ENCODE measurements at places on chromosomes 4 and X.

DNA sequence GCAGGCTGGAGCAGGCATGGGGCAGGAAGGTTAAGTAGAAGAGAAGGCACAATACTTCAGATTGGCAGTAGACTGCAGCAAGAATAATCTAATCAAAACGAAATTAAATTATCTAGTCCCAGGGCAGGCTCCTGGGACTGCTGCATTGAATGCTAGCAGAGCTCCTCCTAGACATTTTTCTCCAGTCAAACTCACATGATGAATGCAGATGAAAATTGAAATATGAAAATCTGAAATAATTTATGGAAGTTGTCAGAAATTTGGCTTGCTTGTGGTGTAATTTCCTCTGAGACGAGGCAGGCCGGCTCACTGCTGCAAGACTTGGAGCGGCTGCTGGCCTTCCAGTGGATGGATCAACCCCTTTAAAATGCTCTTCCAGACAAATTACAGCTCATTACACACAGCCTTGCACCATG, 78.0 kb upstream of the TMEM33 start:
- DNase-seq, result no peak

GRCh38 chrX:77293331-77293995, 153.7 kb upstream of the FGF16 start:
- no peak for DNase-seq

DNA sequence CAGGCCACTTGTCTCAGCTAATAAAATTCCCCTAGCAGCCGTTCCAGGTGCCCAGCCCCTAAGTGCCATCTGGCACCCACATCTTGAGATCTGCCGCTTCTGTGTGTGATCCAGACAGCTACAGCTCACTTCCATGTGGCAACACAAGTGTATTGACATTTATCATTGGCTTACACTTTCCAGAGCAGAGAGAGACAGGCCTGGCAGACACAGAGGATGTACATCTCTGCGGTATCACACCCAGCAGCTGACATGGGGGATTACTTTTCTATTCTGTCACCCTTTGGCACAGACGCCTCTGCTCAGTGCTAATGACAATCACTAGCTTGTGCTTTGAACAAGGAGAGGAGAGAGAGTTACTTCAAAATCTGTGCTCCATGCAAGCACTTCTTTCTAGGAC, 195.9 kb downstream of the KDR start:
- no peak for DNase-seq

GRCh38 chr4:145816091-145816490, 122.5 kb downstream of the ZNF827 start:
- no peak for DNase-seq

GRCh38 chr4:145784036-145784435, 104.1 kb downstream of the C4orf51 start:
- no peak for DNase-seq

- DNase-seq, result no peak
Measured at GRCh38 chr4:138659037-138659811, 356.4 kb upstream of the NOCT start.

DNA sequence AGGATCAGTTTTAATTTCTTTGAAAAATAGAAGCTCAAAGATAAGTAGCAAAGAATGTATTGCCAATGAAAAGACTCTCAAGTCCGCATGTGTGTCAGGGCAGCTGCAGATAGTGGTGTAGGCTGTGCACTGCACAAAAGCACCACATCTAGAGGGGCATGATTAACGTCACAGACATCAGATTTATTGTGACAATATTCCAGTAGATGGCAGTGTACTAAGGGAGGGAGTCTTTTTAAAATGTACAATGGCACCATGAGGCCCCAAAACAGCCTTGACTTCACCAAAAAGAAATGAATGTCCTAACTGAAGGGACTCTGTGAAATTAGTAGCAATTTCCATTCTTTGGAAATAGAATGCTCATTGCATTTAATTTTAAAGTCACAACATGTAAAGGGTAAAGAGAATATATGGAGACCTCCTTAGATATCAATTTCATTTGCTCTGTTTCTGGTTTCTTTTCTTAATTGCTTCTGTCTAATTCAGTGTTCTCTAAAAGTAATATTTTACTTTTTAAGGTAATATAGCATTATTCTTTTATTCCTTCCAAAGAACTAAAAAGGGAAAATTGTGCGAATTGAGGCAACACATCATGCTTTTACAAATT, 98.4 kb downstream of the ZNF827 start:
- peak; percentile 23 for DNase-seq

GRCh38 chr4:95761871-95762270, 78.0 kb upstream of the PDHA2 start:
- DNase-seq, result no peak

GRCh38 chrX:114272096-114272686, 311.7 kb upstream of the HTR2C start:
- no peak for DNase-seq

- no peak for DNase-seq
Measured at GRCh38 chr4:106337916-106338315, 21.6 kb downstream of the AIMP1 start.

- DNase-seq, result no peak
Measured at GRCh38 chr4:171101845-171102244, 711.4 kb upstream of the GALNTL6 start.

GRCh38 chr4:10577508-10578426, 106.8 kb downstream of the CLNK start:
- no peak for DNase-seq
